Left ventricle myocardium inferior (tissue), 1 donor: ENCODE measurements at places on chromosomes 7 and 10. TPM values are rescaled to one million over a fixed set of nuclear protein-coding genes. Genes with fewer than 3 reads are reported as not detected.

Gene ANKRD1
- total RNA-seq = 2,047 TPM

Gene OR2A42
- not detected for total RNA-seq

Gene CTAGE8
- 0.08 TPM for total RNA-seq

DNA sequence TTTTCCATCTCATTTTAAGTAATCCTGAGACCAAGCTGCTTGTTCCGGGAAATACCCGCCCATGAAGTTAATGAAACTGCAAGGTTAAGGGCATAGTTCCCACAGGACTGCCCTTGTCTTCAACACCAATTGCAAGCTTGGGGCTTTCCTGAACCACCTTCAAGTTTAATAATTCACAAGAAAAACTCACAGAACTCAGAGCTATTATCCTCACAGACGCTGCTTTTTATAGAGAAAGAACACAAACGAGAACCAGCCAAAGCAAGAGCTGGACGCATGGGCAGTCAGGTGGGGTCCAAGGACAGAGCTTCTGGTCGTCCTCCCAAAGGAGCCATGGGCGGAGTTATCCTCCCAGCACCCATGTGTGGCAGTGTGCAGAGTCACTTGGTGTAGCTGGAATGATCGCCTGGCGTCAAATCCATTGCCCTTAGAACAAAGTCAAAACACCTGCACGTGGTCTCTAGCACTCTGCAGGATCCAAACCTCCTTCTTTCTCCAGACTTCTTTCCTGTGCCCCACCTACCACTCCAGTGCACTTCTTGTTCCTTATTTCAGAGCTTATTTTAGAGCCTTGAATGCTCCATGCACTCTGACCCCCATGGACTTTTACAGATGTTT, 56.7 kb downstream of the SNX10 start:
- no peak for DNase-seq

GRCh38 chr7:15751191-15751701, 64.8 kb upstream of the MEOX2 start:
- DNase-seq = no peak

DNA sequence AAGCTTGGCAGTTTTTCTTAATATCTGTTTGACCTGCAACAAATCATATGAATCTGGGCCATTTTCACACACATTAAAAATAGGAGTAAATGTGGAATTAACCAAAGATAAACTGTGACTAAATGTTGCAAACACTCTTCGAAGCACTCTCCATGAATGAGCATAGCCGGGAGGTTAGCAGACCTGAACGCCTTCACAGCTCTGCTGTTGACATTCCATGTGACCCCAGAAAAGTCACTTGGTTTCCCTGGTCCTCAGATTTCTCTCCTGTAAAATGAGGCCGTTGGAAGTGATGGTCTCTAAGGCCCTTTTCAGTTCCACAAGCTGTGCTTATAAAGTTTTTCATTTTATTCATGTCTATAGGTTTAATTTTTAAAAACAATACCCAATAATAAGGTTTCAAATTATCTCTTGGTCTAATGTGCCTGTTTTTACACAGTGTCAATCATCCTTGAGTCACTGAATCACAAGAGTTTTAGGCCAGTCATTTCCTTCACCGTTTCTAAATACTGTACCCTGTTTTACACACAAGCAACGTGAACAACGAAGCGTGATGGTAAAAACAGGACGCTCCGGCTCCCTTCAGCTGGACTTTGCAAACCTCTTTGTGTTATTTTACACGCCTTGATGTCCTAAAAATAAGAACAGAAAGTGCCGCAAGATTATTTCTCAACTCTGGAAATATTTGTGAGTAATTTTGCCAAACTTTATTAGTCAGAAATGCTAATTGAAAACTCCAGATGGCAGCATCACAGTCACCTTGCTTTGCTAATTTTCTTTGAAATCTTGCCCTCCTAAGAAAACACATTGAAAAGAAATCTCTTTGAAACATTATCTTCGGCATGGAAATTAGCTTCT, 38.6 kb upstream of the MET start:
- DNase-seq = no peak

DNA sequence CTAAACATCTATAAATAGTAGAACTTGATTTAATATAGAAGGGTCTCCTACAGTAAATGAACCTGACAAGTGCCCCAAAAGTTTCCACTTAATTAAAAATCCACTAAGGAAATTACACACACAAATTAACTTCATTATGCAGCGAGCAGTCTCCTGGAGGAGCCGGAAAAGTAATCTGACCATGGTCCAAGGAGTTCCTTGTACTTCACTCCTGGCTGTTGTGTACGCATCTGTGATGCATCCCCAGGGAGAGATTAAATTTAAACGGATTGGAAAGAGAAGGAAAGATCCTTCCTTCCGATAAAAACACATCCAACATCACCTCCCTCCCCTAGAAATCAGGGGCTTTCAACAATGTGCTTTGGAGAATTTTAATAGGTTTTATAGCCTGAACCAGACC, 85.5 kb downstream of the PARD3 start:
- no peak for DNase-seq

DNA sequence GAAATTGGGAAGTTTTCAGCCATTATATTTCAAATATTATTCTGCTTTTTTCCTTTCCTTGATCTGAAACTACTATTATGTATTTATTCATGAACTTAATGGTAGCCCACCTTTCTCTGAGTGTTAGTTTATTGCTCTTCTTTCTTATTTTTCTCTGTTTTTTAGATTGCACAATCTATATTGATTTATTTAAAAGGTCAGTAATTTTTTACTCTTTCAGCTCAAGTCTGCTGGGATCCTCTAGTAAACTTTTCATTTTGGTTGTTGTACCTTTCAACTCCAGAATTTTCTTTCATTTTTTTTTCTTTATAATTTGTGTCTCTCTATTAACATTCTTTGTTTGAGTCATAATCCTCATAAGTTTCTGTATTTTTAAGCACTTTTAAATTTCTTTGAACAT, 529.4 kb upstream of the POT1 start:
- DNase-seq = no peak

- no peak for DNase-seq
Measured at GRCh38 chr7:136911344-136911743, 42.9 kb downstream of the CHRM2 start.

GRCh38 chr7:12328888-12329770, 74.5 kb downstream of the VWDE start:
- no peak for DNase-seq

GRCh38 chr7:12157517-12157916, 53.6 kb upstream of the TMEM106B start:
- no peak for DNase-seq

- no peak for DNase-seq
Measured at GRCh38 chr7:94632338-94633013, 23.5 kb downstream of the SGCE start.

- DNase-seq = no peak
Measured at GRCh38 chr7:149748076-149748874, 25.1 kb downstream of the ZNF467 start.

- DNase-seq = no peak
Measured at GRCh38 chr10:112988839-112989406, 38.9 kb downstream of the TCF7L2 start.
